ENCODE measurements at places on chromosomes 11 and 22. TPM values are rescaled to one million over a fixed set of nuclear protein-coding genes. Genes with fewer than 3 reads are reported as not detected.

The USH1C gene
- total RNA-seq: not detected

The ZBTB16 gene
- 36.6 TPM for total RNA-seq

The SLC35C1 gene
- total RNA-seq: 12.9 TPM

DNA sequence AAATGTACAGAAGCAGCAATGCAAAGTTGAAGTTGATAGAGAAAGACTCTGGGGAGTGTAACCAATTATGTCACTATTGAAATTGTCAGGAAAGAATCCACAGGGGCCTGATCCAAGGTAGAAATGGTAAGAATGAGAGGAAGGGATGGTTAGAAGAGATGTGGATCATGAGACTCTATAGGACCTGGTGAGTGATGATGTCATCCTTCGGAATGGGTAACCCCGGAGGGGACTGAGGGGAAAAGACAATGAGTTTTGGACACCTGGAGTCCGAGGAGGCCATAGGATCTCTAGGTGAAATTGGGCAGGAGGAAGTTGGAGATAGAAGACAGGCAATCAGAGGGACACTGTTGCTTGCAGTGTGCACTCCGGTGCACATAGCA lies 6.3 kb upstream of the TIMP3 start:
- H3K27me3 ChIP-seq: peaks cover 12% of the 10 kb centered on the region
- no peaks in the 10 kb centered on the region for H3K36me3 ChIP-seq
- H3K27ac ChIP-seq: peak overlapping the region; percentile 1

DNA sequence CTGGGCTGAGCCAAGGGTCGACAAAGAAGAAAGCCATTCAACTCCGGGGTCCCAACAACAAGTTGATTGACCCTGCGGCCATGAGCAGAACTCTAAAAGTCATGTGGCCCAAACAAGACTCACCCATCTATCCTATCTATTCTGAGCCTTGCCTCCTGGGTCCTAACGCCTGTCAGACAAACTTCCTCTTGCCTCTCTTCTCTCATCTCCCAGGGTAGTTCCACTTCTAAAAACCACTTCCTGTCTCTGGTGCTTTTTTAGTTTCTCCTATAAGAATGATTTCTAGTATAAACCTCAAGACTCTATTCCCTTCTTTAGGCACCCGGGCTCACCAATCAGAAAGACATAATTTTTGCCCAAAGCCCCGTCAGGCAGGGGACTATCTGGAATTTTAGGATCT lies 530.2 kb downstream of the DLG2 start:
- no peak overlapping the region for H3K4me3 ChIP-seq
- no peaks in the 10 kb centered on the region for H3K27me3 ChIP-seq
- no peaks in the 10 kb centered on the region for H3K36me3 ChIP-seq
- peak overlapping the region; percentile 45 for H3K27ac ChIP-seq
- H3K4me1 ChIP-seq: no peaks in the 10 kb centered on the region

DNA sequence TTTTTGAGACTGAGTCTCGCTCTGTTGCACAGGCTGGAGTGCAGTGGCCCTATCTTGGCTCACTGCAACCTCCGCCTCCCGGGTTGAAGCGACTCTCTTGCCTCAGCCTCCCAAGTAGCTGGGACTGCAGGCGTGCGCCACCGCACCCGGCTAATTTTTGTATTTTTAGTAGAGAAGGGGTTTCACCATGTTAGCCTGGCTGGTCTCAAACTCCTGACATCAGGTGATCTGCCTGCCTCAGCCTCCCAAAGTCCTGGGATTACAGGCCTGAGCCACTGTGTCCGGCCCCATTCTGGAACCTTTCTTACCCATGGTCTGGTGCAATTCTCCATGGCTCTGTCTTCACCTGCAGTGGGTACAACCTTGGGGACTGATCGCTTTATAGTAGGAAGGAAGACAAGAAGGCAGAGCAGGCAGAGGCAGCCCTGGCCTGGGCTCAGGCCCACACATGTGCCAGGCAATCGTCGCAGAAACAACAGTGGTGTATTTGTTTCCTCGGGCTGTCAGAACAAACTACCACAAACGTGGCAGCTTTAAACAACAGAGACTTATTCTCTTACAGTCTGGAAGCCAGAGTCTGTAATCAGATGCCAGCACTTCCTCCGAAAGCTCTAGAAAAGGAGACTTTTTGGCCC lies 4.0 kb upstream of the PTGDR2 start:
- DNase-seq: no peak
- H3K27me3 ChIP-seq: no peaks in the 10 kb centered on the region
- no peaks in the 10 kb centered on the region for H3K36me3 ChIP-seq

- no peaks in the 10 kb centered on the region for H3K27me3 ChIP-seq
- peak overlapping the region; percentile 99 for H3K27ac ChIP-seq
Observed at GRCh38 chr22:38316364-38317121, 690 bp downstream of the CSNK1E start.

- H3K27me3 ChIP-seq: peaks cover 35% of the 10 kb centered on the region
- H3K4me1 ChIP-seq: peaks cover 55% of the 10 kb centered on the region
- peaks cover 3% of the 10 kb centered on the region for H3K36me3 ChIP-seq
Observed at GRCh38 chr22:45496451-45496941, 6.2 kb upstream of the FBLN1 start.

DNA sequence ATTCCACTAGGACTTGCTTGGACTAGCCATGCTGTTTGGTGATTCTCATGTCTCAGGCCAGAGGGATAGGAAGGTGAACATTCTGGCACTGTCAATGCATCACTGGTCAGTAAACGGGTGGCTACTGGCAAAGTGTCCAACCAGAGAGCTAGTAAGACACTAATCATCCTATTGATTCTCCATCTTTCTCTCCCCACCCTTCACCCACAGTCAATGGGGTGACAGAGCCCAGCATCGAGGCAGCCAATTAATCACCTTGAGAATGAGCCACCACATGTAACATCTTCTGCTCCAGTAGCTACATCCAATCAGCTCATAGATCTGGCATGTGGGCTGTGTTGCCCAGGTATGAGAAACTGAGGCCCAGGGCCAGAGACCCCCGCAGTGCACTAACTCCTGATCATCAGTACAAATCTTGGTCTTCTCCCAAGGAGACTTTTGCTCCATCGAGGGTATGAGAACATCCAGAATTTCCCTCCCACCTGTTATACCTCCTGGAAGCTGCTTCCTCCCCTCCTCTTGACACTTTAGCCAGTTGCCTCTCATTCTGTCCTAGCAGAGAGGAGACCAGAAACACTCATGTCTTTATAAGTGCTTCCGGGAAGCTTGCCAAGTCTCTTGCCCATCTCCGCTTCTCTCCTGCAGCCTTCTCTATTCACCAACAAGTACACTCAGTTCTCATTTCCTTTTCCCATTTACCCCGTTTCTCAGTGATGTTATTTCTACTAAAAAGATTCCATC lies 17.0 kb downstream of the HTR3A start:
- no peaks in the 10 kb centered on the region for H3K36me3 ChIP-seq
- no peak for DNase-seq
- no peak overlapping the region for H3K4me3 ChIP-seq
- H3K27me3 ChIP-seq: peaks cover 29% of the 10 kb centered on the region
- no peak overlapping the region for H3K27ac ChIP-seq
- H3K4me1 ChIP-seq: peaks cover 17% of the 10 kb centered on the region

- H3K27ac ChIP-seq: no peak overlapping the region
- no peaks in the 10 kb centered on the region for H3K36me3 ChIP-seq
- no peaks in the 10 kb centered on the region for H3K27me3 ChIP-seq
- H3K4me1 ChIP-seq: peaks cover 25% of the 10 kb centered on the region
- DNase-seq: no peak
- peak overlapping the region; percentile 91 for H3K4me3 ChIP-seq
Observed at GRCh38 chr11:64224891-64225607, 937 bp downstream of the TRPT1 start.
